ENCODE measurements at places on chromosomes 16 and 17. TPM values are rescaled to one million over a fixed set of nuclear protein-coding genes. Genes with fewer than 3 reads are reported as not detected.

DNA sequence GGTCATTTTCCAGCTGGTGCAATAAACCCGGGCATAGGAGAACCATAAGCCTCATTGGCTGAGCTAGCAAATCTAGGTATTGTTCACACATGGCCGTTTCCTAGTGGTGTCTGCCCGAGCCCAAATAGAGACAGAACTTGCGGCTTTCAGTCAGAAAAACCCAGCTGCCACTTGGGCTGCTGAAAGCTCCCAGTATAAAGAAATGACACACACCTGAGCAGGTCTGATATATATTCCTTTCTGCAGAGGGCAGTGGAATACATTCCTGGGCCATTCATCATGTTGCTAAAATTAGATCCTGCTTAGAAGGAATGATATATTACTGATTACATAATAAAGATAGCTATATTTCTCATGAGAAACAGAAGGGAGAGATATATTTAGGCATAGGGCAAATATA is 83.9 kb upstream of the IRX5 start:
- no peak for DNase-seq
- H3K4me3 ChIP-seq = no peak overlapping the region
- H3K4me1 ChIP-seq = no peaks in the 10 kb centered on the region
- H3K36me3 ChIP-seq = no peaks in the 10 kb centered on the region

DNA sequence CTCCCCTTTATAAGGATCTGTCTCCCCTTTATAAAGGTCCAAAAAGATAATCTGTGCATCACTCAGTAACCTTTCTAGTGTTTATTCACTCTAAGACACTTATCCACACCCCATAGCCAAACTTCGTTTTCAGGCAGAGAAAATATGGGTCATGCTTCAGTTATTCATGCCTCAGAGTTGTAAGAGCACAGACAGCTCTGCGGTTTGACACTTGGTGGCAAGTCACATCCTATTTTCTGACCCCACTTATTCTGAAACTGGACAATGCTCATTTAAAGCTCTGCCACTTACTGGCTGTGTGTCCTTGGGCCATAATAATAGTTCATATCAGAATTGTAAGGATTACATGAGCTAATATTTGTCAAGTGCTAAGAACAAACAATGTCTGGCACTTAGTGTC is 2.0 kb upstream of the KRTAP2-1 start:
- H3K4me3 ChIP-seq = no peak overlapping the region
- H3K27ac ChIP-seq = no peak overlapping the region
- DNase-seq = no peak
- H3K36me3 ChIP-seq = no peaks in the 10 kb centered on the region
- H3K27me3 ChIP-seq = peaks cover 6% of the 10 kb centered on the region

- no peak overlapping the region for H3K4me3 ChIP-seq
- H3K27ac ChIP-seq = no peak overlapping the region
- no peaks in the 10 kb centered on the region for H3K4me1 ChIP-seq
- DNase-seq = no peak
- H3K27me3 ChIP-seq = peaks cover 9% of the 10 kb centered on the region
Measured at GRCh38 chr17:66950886-66951604, 13.5 kb upstream of the CACNG4 start.

Gene CA5A
- total RNA-seq = not detected

DNA sequence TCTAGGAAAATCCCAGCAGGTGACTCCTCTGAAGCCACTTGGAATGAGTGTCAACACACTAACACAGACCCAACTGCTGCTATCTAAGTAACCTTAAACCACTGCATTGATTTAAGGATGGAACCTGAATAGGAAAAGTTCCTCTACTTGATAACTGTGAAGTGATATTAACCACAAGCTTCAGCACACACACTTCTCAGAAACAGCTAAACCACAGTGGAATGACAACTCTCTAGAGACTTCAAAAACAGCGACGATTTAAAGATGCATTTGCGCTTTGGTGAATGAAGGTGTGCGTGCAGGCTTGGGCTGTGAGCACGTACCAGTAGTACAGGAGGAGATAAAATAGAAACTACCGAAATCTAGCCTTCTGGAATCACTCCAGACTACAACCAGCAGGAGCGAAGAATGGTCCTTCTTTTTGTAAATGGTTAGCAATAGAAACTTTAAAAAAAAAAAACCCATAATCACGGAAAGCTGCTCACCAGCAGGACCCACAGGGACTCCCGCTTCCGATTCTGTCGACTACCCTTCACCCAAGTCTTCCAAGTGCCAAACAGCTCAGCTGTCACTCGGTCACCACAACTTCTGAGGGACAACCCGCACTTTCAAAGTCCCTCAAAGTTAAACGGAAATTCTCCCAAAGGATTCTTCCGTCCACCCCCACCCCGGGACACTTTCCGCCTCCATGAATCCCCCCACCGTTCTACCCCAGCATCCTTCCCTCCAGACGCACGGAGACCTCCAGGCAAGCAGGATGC is 137.7 kb upstream of the CORO6 start:
- no peaks in the 10 kb centered on the region for H3K27me3 ChIP-seq
- H3K36me3 ChIP-seq = no peaks in the 10 kb centered on the region
- peak overlapping the region; percentile 98 for H3K4me3 ChIP-seq
- H3K4me1 ChIP-seq = peaks cover 43% of the 10 kb centered on the region

Gene MLKL
- total RNA-seq = 50.0 TPM

GRCh38 chr17:19346351-19347255 is 15.9 kb downstream of the B9D1 start:
- no peaks in the 10 kb centered on the region for H3K36me3 ChIP-seq
- H3K4me1 ChIP-seq = no peaks in the 10 kb centered on the region
- H3K27me3 ChIP-seq = no peaks in the 10 kb centered on the region
- DNase-seq = no peak
- no peak overlapping the region for H3K27ac ChIP-seq

- peak overlapping the region; percentile 67 for H3K27ac ChIP-seq
- DNase-seq = peak; percentile 15
- H3K4me3 ChIP-seq = peak overlapping the region; percentile 47
- no peaks in the 10 kb centered on the region for H3K27me3 ChIP-seq
- peaks cover 54% of the 10 kb centered on the region for H3K4me1 ChIP-seq
Measured at GRCh38 chr16:29012913-29013553, 28.2 kb downstream of the LAT start.

- H3K27ac ChIP-seq = no peak overlapping the region
- no peaks in the 10 kb centered on the region for H3K36me3 ChIP-seq
- peaks cover 4% of the 10 kb centered on the region for H3K4me1 ChIP-seq
Measured at GRCh38 chr16:80536238-80536637, 4.6 kb upstream of the DYNLRB2 start.

DNA sequence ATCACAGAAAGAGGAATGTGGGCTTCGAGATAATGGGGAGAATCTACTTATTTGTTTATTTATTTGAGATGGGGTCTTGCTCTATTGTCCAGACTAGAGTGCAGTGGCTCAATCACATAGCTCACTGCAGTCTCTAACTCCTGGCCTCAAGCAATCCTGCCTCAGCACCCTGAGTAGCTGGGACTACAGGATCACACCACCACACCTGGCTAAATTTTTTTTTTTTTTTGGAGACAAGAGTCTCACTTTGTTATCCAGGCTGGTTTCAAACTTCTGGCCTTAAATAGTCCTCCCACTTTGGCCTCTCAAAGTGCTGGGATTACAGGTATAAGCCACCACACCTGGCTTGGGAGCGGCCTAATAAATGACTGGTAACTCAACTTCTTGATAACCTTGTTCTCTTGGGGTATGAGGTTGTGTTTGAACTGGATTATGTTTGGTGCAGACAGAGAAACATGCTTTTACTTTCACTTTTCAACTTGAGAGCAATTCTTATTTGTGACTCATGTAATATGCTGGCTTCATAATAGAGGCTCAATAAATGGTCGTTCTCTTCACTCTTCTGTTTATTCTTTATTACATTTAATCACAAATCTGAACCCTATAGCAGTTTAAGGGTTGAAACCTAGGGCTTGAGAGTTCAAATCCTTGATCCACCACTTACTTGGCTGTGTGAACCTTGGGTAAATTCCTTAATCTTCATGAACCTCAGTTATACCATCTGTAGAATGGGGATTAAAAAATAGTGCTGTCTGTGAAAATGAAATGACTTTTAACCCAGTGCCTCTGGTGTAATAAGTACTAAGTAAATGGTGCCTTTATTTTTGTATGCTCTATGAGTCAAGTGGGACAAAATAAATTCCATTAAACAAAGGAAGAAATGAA is 129.1 kb upstream of the HS3ST2 start:
- DNase-seq = no peak
- H3K4me1 ChIP-seq = no peaks in the 10 kb centered on the region
- H3K4me3 ChIP-seq = no peak overlapping the region
- H3K27ac ChIP-seq = no peak overlapping the region

DNA sequence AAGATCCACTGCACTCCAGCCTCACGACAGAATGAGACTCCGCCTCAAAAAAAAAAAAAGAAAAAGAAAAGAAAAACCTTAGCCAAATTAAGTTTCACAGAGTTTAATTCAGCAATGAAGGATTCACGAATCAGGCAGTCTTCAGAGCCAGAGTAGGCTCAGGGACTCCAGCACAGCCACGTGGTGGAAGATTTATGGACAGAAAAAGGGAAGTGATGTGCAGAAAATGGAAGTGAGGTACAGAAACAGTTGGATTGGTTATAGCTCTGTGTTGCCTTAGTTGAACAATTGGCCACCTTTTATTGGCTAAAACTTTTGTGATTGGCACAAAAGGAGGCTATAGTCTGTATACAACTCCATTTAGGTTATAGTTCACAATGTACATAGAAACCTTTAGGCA is 256.6 kb downstream of the HS3ST3B1 start:
- peaks cover 6% of the 10 kb centered on the region for H3K4me1 ChIP-seq
- H3K36me3 ChIP-seq = no peaks in the 10 kb centered on the region
- H3K27ac ChIP-seq = no peak overlapping the region

Gene KRTAP4-6
- total RNA-seq = not detected

All from CD4-positive, CD25-positive, alpha-beta regulatory T cell (primary cell).